ENCODE measurements at places on chromosomes 2 and 18. TPM values are rescaled to one million over a fixed set of nuclear protein-coding genes. Genes with fewer than 3 reads are reported as not detected.
A peak's percentile ranks its signal among the peaks of the same experiment; 100 is the strongest.

The NRBP1 gene
- 89.0 TPM for polyA plus RNA-seq

DNA sequence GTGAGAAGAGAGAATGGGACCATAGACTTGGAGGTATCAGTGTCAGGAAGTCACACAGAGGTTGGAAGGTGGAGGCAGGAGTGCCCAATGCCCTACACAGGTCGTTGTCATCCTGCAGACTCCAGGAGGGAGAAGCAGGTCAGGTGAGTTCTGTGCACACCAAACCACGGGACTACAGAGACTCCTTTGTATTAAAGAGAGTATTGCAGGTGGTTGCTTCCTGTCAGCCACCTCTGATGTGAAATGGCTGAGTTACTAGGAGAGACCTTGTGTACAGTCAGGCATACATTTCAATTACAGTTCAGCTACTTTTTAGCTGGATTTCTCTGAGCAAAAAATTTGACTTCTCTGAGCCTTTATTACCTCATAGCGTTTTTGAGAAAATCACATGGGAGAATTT is 51.6 kb downstream of the SPP2 start:
- no peaks in the 10 kb centered on the region for H3K4me1 ChIP-seq
- H3K4me3 ChIP-seq: no peak overlapping the region
- peak; percentile 61 for DNase-seq
- no peaks in the 10 kb centered on the region for H3K27me3 ChIP-seq
- no peak overlapping the region for H3K27ac ChIP-seq

The TGFA gene
- 8.4 TPM for polyA plus RNA-seq

The LIMS2 gene
- 25.0 TPM for polyA plus RNA-seq

The ALK gene
- 1.5 TPM for polyA plus RNA-seq

DNA sequence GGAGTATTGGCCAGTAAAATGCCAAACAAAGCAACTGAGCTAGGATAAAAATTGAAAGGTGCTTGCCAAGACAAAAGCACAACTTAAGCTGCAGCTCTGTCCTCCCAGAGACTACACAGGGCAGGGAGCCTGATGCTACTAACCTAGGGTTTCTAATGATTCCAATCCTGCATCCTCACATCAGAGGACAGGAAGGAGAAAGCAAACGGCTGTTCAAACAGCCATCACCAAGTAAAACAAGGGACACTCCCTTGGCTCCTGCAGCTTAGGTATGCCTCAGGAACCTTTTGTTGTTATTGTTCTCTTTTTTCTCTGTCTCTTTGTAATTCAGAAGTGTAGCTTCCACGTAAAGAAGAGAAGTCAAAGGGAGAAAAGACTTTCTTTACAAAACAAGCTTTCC is 99.5 kb downstream of the TCF4 start:
- DNase-seq: no peak
- H3K36me3 ChIP-seq: no peaks in the 10 kb centered on the region
- H3K27me3 ChIP-seq: no peaks in the 10 kb centered on the region
- H3K4me1 ChIP-seq: no peaks in the 10 kb centered on the region
- no peak overlapping the region for H3K4me3 ChIP-seq

The CKAP2L gene
- polyA plus RNA-seq: 6.2 TPM

The NEU4 gene
- 0.67 TPM for polyA plus RNA-seq

- no peaks in the 10 kb centered on the region for H3K27me3 ChIP-seq
- no peak overlapping the region for H3K27ac ChIP-seq
- H3K36me3 ChIP-seq: no peaks in the 10 kb centered on the region
These were observed 597.3 kb downstream of the PLCL1 start for GRCh38 chr2:198401644-198402043.

The TTR gene
- polyA plus RNA-seq: 761 TPM

DNA sequence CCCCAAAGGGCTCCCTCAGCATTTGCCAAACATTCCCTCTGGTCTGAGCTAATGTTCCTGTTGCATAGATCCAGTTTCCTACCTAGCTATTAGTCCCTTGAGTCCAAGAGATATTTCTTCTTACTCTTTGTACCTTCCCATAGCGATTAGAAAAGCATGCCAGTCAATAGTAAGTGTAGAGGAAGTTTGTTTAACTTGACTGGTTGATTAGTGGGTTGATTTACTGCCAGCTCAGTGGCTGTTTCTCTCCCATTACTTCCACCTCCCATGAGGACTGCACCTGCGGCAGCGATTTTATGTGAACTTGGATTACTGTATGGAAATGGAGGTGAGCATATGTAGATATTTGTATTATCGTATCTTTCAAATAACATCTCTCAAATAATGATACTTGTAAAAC is 1748.4 kb upstream of the CELF4 start:
- H3K36me3 ChIP-seq: no peaks in the 10 kb centered on the region
- H3K4me1 ChIP-seq: peaks cover 16% of the 10 kb centered on the region
- no peak overlapping the region for H3K27ac ChIP-seq
- no peaks in the 10 kb centered on the region for H3K27me3 ChIP-seq
- DNase-seq: peak; percentile 51
- peak overlapping the region; percentile 13 for H3K4me3 ChIP-seq

DNA sequence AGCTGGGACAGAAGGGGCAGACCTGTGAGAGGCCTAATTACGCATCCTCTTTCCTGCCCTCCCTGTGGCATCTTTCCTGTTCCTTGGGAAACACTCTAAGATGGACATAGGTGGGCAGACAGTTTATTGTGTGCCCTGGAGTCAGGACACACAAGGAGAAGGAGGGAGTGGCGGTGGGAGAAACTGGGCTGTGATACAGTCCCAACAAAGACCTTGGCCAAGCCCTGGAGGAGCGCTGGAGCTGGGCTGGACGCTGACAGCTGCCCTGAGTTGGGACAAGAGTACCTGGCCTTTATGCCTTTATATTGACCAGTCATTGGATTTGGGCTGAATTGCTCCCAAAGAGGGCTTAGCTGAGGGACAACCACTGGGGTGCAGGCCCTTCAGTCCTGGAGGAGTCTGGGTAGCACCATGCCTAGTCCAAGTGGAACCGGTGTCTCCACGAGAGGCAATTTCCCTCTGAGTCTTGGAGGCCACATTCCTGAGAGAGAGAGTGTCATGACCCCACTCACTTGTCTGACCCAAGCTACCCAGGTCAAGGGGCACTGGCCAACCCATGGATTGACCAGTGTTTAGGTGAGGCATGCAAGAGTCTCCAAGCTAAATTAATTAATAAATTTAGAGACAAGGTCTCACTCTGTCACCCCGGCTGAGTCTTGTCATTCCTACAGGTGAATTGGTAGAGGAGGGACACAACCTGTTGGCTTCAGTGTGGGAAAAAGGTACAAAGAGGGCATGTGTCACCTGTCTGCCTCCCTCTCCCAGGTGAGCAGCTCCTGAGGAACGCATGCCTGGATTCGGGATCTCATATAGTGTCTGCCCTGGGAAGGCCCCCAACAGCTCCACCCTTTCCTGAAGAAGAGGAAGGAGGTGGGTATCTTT is 107.1 kb upstream of the ST3GAL5 start:
- no peak overlapping the region for H3K27ac ChIP-seq
- DNase-seq: no peak
- H3K36me3 ChIP-seq: no peaks in the 10 kb centered on the region
- no peak overlapping the region for H3K4me3 ChIP-seq
- H3K4me1 ChIP-seq: peaks cover 30% of the 10 kb centered on the region
- H3K27me3 ChIP-seq: no peaks in the 10 kb centered on the region

GRCh38 chr2:45860136-45861121 is 209.0 kb downstream of the PRKCE start:
- H3K27me3 ChIP-seq: no peaks in the 10 kb centered on the region
- no peak overlapping the region for H3K4me3 ChIP-seq
- DNase-seq: peak; percentile 50
- H3K27ac ChIP-seq: peak overlapping the region; percentile 12

Measured in large intestine (tissue), 12 donors.